Head of caudate nucleus (tissue), 42 donors: ENCODE measurements at places on chromosomes 12 and 14.

GRCh38 chr12:71546322-71546861 lies 106.8 kb downstream of the LGR5 start:
- DNase-seq, result no peak

GRCh38 chr12:64673490-64674169 lies 63.3 kb downstream of the RASSF3 start:
- DNase-seq, result no peak

DNA sequence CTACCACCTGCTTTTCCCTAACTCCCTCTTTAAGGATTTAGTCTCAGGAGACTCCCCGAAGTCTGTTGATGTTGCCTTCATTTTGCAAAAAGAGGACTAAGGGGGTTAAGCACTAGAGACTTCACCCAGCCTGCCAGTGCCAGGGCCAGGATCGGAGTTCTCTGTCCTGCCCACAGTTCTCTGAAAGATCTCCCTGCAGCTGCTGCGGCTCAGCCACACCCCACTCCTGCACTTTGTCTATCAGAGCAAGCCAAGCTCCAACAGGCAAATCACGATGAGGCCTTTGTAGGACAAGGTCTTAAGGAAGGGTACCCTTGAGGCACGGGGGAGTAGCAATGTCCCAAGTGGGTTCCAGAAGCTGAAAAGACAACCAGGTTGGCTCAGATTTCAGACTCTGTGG lies 148.8 kb upstream of the EGLN3 start:
- DNase-seq, result no peak

DNA sequence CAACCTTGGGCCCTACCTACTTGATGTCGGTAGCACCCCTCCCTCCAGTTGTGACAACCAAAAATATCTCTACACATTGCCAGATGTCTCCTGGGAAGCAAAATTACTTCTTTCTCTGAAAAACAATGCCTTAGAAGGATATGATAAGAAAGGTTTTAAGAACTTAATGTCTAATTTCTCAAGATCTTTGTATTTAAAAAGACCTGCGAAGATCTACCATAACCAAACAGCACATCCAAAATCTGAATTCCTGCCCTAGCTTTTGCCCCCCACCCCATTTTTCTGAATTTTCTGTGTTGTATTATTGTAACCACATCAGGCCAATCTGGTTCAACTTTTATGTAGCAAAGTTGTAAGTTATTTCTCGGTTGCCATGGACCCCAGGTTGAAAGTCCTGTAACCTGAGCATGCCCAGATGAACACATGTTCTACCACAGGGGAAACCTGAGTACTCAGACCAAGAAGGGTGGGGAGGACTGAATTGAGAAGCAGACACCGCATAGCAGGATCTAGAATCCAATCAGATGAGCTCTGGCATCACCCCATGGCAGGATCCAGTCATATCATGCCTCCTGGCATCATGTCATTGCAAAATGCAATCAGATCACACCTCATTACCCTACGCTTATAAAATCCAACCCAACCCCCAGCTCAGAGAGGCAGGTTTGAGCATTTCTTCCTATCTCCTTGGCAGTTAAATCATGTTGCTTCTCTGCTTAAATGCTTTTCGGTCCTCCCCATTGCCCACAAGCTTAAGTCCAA lies 8.7 kb downstream of the TMEM253 start:
- DNase-seq, result no peak

GRCh38 chr14:56124327-56124726 lies 6.1 kb downstream of the PELI2 start:
- DNase-seq, result no peak

DNA sequence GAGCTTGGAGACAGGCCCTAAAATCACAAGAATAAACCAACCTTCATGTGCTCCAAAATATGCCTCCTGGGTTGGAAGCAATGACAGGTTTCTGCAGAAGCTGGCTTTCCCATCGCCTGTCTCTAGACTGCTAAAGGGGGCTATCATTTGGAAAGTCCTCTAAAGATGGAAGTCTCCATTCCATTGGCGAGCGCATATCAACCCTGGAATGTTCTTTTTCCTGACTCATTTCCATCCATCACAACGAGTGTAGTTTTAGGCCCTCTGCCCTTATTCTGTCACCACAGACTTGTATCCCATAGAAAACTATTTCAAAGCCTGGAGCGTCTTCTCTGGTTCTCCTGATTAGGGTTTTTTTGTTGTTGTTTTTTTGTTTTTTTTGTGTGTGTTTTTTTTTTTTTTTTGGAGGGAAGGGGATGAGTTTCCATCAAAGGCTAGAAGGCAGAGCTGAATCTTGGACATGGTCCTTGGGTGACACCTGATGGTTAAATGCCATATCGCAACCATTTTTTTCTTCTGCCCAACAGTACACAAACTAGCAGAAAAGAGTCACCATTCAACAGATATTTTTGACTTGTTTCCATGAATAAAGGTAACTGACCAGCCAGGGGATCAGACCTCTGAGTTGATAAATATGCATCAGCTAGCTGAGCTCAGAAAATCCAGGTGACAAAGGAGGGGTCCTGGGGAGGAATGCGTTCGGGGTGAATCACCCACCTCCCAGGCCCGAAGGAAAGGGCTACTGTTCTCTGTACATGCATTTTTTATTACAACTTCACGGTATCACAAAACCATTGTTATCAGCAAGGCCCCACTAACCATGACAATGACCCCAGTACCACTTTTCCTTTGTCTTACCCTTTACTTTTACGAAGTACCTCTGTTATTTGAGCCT lies 40.5 kb downstream of the KCNA5 start:
- DNase-seq, result peak; percentile 70

GRCh38 chr12:75564398-75564797 lies 53.0 kb upstream of the KRR1 start:
- DNase-seq, result no peak

GRCh38 chr14:54650331-54650958 lies 83.5 kb downstream of the SAMD4A start:
- no peak for DNase-seq

GRCh38 chr12:113838896-113839295 lies 127.2 kb downstream of the RBM19 start:
- DNase-seq, result no peak

- no peak for DNase-seq
These were observed 813.2 kb downstream of the AACS start for GRCh38 chr12:125878483-125878882.

DNA sequence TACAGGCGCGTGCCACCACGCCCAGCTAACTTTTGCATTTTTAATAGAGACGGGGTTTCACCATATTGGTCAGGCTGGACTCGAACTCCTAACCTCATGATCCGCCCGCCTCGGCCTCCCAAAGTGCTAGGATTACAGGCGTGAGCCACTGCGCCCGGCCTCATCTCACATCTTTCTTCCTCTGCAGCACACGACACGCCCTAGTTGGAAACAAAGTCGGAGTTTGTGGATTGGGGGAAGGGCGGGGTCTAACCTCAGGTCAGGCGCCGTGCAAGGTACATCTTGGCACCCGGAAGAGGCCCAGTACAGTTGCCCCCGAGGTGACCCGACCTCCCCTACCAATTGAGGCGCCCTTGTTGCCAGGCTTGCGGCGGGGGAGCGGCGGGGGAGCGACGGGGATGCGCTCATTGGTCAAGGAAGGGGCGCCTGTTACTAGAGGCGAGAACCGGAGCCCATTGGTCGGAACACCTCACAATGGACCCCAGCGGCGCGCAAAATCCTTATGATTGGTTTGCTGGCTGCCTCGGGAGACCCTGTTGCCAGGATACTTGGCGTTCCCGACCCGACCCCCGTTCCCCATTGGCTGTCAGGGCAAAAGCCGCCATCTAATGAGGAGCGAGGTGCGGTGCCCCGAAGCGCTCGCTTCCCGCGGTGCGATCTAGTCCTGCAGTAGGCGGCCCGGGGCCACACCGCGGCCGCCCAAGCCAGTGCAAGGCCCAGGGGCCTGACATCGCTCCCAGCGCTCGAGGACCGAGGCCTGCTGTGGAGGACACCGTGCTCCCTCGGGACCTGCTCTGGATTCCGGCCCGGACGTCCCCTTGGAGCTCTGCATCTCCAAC lies at the start of gene REC8:
Gene REC8, plus strand, starts transcription at position 659 of the 839 bp plus-strand sequence. CDS start 473 bp downstream, outside the sequence.
- DNase-seq, result peak; percentile 95

- no peak for DNase-seq
These were observed 502.7 kb downstream of the ETNK1 start for GRCh38 chr12:23127701-23128100.

GRCh38 chr14:70812124-70812818 lies 3.0 kb upstream of the MAP3K9 start:
- DNase-seq, result no peak

DNA sequence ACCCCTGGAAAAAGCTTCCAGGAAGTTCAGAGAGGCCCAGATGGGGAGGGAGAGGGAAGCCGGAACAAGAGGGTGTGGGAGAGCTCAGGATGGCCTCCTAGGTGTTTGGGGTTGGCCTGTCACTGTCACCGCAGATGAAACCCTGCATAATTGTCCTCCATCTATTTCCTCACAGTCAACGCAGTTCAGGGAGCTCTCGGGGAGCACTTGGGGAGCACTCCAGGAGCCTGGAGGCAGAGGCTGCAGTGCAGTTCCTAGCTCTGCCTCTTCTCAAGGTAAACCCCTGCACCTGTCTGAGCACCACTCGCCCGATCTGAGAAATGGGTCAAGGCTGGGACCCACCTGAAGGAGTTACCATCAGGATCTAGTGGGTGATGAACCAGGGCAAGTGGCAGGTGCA lies 194.6 kb upstream of the LHX5 start:
- no peak for DNase-seq

GRCh38 chr12:122406701-122407164 lies 15.7 kb downstream of the CLIP1 start:
- DNase-seq, result no peak

DNA sequence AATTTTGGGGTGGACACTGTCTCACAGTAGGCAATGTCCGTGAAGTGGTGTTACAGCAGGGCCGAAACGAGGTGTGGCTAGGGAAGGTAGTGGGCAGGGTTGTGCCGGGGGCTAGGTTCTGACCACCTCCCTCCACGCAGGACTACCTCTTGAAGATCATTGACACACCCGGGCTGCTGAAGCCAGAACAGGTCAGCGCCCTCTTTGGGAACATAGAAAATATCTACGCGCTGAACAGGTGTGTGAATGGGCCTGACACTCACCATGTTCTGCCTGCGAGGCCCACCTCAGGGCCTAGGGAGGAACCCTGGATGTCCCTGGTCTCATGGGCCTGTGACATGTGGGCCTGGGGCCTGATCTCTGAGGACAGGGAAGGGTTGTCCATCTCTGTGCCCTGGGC lies 24.6 kb downstream of the PLEKHG3 start:
- DNase-seq, result no peak

DNA sequence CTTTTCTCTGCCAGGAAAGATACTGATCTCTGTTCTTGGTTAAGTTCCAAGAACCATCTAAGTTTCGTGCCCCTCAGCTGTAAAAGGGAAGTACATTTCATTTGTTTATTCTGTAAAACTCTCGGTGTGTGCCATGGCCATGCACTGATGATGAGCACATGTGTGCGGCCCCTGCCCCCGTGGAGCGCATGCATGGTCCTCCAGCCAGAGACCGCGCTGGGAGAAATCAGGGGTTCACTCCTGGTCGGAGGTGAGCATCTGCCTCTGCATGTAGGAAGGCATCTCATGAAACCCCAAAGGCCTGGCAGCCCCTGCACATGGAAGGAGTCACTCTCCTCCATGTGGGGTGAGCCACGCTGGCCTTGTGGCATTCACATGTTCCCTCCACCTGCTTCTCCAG lies 102.5 kb upstream of the RTL1 start:
- no peak for DNase-seq

GRCh38 chr12:89098441-89099112 lies 253.7 kb downstream of the DUSP6 start:
- DNase-seq, result peak; percentile 7

DNA sequence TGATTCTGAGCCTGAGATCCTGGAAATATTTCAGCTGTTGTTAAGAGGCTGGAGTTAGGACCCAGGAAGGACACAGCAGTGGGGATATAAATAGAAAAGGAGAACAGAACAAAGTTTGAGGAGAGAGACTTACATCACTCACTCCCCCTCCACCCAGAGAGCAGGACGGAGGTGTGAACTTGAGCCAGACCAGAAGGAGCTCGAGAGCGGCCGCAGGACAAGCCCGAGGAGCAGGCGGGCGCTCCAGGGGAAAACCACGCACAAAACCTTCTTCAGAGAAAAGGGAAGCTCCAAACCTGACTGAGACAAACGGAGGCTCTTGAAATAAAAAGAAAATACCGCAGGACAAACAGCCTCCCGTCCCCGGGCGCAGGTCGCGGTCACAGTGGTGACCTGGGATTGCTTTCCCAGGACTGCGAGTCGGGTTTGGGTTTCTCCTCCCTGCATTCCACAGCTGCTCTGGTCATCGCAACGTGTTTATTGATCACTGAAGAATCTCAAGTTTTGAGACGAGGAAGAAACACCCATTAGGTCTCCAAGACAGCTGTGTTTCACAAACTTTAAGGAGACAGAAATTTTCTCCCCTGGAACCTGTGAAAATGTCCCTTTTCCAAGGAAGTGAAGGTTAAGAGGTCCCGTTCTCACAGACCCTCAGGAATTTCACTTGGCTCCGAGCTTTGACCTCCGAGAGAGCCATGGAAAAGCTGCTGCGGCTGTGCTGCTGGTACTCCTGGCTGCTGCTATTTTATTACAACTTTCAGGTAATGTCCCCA lies at the start of gene ADGRD1:
Gene ADGRD1, plus strand, starts transcription at position 137 of the 773 bp plus-strand sequence. Its CDS starts 559 bp downstream, at position 696.
- no peak for DNase-seq

DNA sequence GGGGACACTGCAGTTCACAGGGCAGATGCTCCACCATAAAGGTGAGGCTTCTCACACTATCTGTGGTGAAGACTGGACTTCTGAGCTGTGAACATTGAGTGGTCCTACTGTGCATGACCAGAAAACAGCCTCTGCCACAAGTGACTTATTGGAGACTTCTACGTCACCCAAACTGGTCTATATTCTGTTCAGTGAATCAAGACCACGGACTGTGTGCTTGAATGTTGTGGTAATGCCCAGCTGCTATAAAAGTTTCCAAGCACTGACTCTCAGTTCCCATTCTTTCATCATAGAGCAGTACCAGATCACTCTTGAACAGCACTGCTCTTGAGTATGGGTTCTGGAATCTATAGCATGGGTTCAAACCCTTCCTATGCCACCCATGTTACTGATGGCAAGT lies 4.8 kb upstream of the PLEK2 start:
- no peak for DNase-seq

GRCh38 chr14:103520657-103521437 lies 1.8 kb downstream of the CKB start:
- DNase-seq, result peak; percentile 87

GRCh38 chr12:54016051-54016450 lies 7.3 kb downstream of the HOXC8 start:
- no peak for DNase-seq
